ENCODE measurements at places on chromosomes 12 and 14.

DNA sequence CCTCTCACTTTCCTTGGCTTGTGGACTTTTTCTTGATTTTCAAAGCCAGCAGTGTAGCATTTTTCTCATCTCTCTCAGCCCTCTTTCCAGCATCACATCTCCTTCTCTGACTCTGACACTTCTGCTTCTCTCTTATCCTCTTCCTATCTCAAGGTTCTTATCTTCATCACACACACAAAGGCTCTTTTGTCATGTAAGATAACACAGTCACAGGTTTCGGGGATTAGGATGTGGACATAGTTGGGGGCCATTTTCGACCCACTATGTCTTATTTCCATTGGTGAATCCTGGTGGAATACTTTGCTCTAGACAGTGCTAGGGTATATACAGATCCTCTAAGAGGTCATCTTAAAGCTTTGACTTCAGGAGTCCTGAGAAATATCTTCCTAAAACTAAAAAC, 719.3 kb upstream of the TBX3 start:
- DNase-seq, result no peak

DNA sequence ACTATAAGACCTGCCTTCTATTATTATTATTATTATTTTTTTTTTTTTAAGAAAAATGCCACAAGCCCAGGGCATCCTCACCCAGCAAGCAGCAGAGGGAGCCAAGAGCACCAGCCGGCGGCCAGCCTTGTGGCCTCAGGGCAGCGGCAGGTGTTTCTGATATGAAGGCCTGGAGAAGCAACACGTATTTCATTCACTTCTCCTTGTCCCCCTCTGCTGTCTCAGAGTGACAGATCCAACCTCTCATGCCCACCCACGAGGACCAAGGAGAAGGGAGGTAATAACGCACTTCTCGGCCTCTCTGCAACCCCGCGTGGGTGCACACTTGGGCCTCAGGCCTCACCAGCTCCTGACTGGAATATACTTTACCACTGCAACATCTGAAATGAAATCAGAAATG, 25.4 kb downstream of the CDC42BPB start:
- DNase-seq, result no peak

- no peak for DNase-seq
These were observed 37.9 kb downstream of the SH2B3 start for GRCh38 chr12:111443586-111443985.

GRCh38 chr12:56104815-56105608, 653 bp downstream of the PA2G4 start:
- peak; percentile 29 for DNase-seq

DNA sequence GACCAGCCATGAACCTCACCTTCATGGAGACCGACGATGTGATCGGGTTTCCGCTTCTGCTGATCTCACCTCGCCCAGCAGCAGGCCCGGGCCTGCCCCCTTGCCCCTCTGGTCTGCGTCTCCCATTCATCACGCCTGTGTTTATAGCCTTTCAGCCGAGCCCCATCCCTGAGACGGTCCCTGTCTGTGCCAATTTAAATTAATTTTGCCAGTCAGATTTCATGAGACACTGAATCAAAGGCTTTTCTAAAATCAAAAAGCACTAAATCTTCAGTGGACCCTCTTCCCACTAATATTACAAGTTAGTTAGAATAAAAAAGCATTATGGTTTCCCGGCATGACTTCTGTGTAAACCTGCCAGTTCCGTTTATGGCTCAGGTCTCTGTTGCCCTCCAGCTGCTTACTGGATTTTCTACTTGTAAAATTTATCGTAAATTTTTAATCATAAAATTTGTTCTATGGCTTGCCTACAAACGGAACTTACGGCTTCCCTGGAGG, 155.9 kb downstream of the ESRRB start:
- no peak for DNase-seq

GRCh38 chr12:4044736-4045730, 171.8 kb upstream of the PARP11 start:
- DNase-seq, result no peak

- DNase-seq, result peak; percentile 47
These were observed 764 bp upstream of the SPTB start for GRCh38 chr14:64880221-64881121.
